ENCODE measurements at places on chromosomes 11 and 22.

GRCh38 chr11:117780456-117780855 is 16.6 kb downstream of the DSCAML1 start:
- DNase-seq = no peak

DNA sequence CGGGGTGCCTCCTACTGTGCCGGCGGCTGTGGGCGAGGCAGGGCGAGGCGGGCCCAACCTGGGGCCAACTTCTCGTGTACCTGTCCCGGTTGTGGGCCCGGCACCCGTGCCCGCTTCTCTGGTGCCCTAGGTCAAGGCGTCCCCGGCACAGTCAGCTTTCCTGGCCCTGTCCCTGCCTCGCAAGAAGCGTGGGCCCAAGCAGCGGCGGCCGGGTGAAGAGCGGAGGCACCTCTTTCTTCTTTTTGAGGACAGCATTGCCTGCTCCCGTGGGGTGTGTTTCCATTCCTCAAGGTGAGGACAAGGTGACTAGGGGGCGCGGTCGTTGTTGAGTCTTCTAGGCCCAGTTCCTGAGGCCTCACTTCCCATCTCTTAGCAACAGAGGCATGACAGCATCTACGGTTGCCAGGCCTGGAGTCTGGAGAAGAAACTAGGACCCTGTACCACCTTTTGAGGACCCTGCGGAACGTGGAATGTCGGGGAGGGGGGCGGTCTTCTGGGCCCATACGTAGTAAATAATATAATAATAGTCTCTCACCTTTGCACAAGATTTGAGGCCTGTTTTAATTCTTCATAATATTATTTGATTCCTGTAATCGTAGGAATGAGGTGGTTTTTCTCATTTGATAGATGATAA is 418 bp downstream of the ACO2 start:
- DNase-seq = peak; percentile 23

DNA sequence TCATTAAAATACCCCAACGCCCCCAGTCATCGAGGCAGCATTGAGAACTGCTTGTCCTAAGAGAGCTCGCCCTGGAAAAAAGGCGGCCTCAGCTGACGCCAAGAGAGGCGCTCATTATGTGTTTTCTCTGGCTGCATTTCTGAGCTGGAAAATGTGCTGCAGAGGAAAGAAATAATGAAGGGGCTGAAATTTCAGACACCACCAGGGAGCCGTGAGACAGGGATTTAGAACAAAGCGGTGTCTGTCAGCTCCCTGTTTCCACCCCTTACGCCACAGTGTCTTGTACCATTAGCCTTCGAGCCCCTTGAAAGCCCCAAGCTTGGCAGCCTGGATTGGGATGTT is 14.4 kb downstream of the USH1C start:
- no peak for DNase-seq

- peak; percentile 37 for DNase-seq
These were observed at the start of gene PKNOX2 for GRCh38 chr11:125164422-125165110. Gene PKNOX2, plus strand, starts transcription at chr11:125164751. Its CDS starts 186,555 bp downstream, at chr11:125351306.

DNA sequence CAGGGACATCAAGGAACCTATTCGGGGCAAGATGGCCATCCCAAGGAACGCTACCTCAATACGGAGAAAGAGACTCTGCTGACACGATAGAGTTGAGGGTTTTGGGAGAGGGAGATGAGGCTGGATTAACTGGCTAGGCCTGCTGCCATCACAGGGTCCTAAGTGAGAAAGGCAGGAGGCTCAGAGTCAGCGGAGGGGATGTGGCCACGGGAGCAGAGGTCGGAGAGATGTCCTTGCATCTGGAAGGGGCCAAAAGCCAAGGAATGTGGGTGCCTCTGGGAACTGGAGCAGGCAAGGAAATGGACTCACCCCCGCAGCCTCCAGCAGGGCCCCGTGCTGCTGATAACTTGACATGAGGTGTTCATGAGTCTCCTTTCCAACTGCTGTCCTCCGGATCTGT is 31.0 kb upstream of the RFPL3 start:
- DNase-seq = no peak

DNA sequence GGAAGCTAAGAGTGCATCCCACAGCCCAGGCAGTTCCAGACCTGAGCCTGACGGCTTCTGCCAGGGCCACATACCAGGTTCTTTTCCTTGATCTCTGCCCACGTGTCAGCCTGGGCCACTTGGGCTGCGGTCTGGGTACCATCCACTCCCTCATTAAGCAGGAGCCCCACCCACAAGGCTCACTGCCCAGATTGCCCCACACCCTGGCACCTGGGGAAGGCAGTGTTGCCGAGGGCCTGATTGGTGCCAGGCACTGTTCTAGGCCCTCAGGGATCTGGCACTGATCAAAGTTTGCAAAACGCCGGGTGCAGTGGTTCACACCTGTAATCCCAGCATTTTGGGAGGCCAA is 15.4 kb downstream of the GGA1 start:
- DNase-seq = no peak

DNA sequence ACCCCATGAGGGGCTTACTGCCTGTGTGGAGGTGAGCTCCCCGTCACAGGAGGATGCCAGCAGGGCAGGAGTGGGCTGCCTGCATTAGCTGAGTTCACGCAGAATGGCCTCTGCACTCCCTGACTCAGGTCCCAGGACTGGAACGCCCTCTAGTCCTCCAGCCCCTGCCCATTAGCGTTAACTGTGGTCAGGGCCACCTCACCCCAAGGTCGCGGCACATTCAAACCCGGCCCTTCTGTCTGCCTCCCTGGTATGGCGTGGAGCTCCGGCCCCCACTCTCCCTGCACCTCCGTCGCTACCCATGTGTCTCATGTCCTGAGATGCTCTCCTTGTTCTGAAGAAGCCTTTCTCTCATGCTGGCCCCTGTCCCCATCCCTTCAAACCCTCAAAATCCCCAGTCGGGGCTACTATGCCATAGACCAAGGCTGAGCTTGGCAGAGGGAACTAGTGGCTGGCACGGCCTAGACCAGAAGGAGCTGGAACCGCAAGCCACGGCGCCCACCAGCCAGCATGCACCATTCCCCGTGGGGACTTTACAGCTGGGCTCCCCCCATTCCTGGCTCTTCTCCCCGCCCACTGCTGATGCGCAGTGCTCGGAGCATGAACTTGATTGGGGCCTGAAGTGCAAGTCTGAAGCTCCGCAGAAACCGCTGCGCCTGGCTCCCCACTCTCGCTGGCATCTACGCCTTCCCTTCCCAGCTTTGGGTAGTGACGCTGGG is 79.5 kb upstream of the RTL6 start:
- no peak for DNase-seq

DNA sequence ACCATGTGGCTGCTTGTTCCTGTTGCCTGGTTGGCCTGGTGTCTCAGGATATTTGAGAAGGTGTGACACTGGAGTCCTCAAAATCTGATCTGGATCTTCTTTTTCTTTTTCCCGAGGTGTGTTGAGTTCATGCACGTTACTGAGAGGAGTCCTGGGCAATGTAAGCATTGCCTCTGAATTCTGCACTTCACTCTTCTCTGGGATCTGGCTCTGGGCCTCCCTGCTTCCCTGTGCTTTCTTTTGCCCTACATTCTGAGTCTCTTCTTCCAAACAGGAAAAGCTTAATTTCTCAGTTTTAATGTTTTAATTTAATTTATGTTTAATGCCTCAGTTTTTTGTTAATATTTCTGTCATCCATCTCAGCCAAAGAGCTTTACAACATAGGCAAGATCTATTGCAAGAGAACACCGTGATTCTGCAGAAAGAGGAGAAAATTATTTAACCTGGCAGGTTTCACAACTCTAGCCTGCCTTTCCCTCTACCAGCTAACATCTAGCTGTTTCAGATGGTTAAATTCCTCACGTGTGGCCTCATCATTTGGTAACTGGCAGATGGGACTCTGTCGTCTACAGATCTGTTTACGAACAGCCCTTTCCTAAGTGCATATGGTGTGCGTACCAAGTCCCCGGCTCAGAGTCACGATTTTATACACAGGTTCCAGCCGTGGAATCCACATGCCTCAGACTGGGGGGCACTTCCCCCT is 24.7 kb downstream of the LDLRAD3 start:
- DNase-seq = no peak

GRCh38 chr22:25090225-25090890 is 109.3 kb upstream of the CRYBB3 start:
- DNase-seq = no peak

DNA sequence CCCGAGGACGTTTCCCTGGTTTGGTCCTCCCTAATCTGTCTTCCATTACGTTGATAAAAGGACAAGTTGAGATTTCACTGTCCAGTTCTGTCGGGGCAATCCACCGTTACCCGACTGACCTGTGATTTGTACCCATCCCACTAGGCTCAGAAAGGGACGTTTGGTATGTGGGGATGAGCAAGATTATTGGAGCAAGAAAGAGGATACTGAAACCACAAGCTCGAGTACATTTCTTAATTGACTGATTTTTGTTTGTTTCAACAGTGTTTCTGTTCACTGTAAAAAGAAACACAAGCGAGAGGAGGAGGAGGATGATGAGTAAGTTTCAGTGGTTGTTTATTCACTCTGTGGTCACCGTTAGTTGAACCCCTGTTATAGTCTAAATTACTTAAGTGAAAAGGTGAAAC is 969 bp downstream of the CCDC117 start:
- no peak for DNase-seq

DNA sequence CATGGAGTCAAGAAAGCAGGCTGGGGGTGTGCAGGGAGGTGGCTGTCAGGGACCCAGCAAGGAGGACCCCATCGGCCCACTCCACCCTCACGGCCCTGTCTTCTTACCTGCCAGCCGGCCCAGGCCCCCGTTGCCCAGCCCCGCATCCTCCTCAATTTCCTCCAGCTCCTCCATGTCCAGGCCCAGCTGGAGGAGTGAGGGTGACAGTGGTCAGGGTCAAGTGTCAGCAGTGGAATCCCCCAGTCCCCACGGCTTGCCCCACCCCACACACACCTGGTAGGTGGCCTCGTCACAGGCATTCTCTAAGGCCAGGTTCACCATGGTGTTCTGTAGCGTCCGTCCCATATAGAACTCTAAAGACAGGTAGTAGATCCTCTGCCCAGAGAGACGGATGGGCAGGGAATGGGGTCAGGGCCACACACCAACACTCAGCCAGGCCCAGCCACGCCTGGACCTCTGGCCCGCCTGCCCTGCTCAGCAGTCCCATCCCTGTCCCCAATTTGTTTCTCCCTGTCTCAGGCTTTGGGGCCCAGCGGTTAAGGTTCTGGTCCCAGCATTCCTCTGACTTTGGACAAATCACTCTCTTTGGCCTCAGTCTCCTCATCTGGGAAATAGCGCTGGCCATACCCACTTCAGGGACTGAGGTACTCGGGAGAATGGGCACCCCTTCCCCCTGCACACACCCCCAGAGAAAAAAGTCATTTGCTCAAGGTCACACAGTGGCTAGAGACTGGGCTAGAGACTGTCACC is 1.3 kb downstream of the PYGM start:
- DNase-seq = no peak

DNA sequence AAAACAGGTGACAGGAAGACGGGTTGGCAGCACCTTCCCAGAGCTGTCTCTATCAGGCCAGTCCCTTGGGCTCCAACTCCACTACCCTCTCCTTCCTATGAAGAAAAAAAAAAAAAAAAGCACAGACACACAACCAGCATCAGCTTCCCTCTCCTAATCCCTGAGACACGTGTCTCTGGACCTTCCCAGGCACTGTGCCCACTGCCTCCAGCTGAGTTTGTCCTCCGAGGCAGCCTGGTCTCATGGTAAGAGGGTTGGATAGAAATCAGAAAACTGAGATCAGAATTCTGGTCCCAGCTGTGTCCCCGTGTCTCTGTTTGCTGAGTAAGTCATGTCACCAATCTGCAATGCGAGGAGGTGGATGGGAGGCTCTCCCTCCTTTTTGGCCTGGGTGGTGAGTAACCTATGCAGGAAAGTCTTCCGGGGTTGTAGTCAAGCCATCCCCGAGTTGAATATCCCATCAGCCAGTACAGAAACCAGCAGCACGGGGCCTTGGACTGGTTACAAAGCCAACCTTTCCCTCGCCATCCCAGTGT is 193.7 kb upstream of the TBCEL start:
- no peak for DNase-seq

DNA sequence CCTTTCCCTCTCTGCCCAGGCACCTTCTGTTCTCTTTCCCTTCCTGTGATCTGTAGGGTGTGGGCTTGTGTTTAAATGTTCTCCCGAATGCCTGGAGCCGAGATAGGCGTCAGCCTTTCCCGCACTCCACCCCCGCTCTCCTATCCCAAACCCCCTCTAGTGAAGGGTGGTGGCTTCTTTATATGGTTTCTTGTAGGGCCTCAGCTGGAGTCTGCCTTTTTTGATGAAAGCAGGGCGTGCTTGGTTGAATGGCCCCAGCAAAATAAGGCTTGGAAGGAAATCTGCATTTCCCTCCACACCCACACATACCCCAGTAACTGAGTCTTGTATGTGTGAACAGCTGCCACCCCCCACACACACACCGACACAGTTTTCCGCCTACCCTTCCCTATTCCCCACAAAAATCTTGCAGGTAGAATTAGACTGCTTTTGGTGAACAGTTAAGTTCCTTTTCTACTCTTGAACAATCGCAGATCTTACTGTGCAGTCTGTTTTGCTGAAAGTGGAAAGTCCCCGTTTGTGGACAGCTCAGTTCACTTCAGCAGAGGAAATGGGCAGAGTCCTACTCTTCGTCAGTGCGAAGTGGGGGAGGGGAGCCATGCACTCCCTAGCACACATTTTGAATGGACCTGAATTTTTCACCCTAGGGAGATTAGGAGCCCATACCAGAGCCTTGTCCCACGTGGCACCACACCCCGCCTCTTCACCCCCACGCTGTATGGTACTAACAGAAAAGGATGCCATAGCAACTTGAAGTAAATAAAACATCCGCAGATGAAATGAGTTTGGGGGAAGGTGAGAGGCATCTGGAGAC is 25.5 kb upstream of the GRK2 start:
- peak; percentile 72 for DNase-seq

DNA sequence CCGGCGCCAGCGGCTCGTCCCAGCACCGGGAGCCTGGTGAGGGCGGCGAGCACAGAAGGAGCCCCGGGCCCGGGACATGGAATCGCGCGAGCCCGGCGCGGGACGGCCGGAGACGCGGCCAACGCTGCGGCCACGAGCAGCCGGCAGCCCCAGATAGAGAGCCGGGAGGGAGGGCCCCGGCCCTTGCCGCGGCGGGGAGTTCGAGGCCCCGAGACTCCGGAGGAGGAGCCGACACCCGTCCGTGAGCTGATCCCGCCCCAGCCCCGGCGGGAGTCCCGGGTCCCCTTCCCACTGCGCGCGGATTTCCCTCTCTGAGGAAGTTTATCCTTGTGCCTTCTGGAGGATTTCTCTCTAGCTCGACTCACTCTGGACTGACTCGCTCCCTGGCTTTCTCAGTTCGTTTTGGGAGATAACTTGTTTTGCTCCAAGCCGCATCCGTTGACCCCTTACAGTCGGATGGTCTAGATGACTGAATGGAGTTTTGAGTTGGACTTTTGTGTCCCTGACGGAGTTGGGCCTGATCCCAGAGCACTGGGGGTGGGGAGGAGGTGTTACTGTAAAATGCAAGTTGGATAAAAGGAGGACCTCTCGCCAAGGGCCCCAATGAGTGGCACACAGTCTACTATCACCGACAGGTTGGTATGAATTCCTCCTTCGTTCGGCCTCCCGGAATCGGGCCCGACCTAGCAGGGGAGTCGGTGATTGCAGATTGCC is 585 bp downstream of the ARHGEF12 start:
- DNase-seq = peak; percentile 18

- no peak for DNase-seq
These were observed 311.0 kb downstream of the SBF2 start for GRCh38 chr11:9982796-9983579.

GRCh38 chr11:27363576-27364117 is 632 bp upstream of the CCDC34 start:
- DNase-seq = no peak

GRCh38 chr22:35368386-35368785 is 12.5 kb upstream of the HMOX1 start:
- no peak for DNase-seq

GRCh38 chr22:32842486-32842885 is 41.0 kb downstream of the TIMP3 start:
- DNase-seq = no peak

Measured in activated T-helper 9 cell treated with anti-CD3 and anti-CD28 coated beads, Interleukin-2, amount 50 U/mL, for 16 hours (primary cell).